Skin of body (tissue), 3 donors: ENCODE measurements at places on chromosomes 5 and 9. TPM values are rescaled to one million over a fixed set of nuclear protein-coding genes. Genes with fewer than 3 reads are reported as not detected.

- DNase-seq = no peak
Observed at GRCh38 chr9:37301042-37301853, 121.2 kb upstream of the GRHPR start.

- no peak for DNase-seq
Observed at GRCh38 chr9:72937545-72937944, 15.3 kb downstream of the ALDH1A1 start.

DNA sequence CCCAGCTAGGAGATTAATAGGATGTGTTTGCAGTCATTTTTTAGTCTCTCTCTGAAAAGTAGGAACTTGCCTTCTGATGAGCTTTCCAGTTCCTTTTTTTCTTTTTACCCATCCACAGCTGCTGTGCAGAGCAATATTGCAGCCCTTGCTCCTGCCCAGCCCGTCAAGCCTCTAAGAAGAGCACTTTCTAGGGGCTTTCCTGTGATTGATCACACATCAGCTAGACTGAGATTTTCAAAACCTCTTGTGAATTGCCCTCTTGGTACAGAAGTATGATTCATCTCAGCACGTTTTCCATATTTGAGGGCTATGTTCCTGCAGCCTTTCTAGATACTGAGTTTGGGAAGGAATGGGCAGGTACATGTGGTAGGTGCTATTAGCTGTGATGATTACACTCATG lies 93.9 kb downstream of the GALNT10 start:
- DNase-seq = no peak

GRCh38 chr5:114665551-114665950 lies 303.7 kb downstream of the KCNN2 start:
- DNase-seq = no peak

DNA sequence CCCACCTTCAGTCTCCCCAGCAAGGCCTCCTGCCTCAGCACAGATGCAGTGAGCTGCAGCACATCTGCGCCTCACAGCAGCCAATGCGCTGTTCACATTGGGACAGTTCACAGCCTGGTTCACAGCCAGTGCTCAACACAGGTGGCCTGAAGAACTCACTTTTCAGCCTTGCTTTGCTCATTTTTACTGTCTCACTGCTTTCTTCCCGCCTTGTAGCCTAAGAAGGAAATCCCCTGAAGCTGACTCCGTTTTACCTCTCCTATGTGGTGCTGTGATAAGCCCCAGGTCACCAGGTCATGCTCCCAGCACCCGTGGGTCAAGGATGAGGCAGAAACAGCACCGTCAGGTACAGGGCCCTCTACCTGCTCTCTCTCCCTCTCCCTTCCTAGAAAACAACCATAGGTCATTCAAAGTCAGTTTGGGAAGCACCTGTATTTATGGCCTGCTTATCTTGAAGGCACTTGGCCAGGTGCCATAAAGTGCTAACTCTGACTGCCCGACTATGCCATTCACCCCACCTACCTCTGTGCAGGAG lies 1.1 kb downstream of the GCNT4 start:
- no peak for DNase-seq

CDC20B gene
- not detected for total RNA-seq

GRCh38 chr9:90898228-90898627 lies 96.6 kb downstream of the SYK start:
- DNase-seq = no peak

STX17 gene
- total RNA-seq = 40.2 TPM

- peak; percentile 93 for DNase-seq
Observed at GRCh38 chr5:66848749-66849641, 252.8 kb downstream of the MAST4 start.

GRCh38 chr5:1728846-1729245 lies 70.8 kb downstream of the MRPL36 start:
- DNase-seq = no peak

DNA sequence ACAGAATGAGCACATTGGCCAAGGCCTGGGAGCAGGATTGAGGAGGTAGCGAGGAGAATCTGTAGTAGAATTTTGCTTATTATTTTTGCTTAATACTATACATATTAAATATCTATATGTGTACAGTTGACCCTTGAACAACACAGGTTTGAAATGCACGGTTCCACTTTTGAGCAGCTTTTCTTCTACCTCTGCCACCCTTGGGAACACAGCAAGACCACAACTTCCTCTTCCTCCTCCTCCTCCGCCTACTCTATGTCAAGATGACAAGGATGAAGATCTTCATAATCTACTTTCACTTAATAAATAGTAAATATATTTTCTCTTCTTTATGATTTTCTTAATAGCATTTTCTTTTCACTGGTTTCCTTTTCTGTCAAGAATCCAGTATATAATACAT lies 541.4 kb downstream of the KCTD16 start:
- no peak for DNase-seq

NRG2 gene
- total RNA-seq = 0.99 TPM

SLC24A2 gene
- 0.30 TPM for total RNA-seq
